ENCODE measurements at places on chromosomes 1 and 21.
A peak's percentile ranks its signal among the peaks of the same experiment; 100 is the strongest.

DNA sequence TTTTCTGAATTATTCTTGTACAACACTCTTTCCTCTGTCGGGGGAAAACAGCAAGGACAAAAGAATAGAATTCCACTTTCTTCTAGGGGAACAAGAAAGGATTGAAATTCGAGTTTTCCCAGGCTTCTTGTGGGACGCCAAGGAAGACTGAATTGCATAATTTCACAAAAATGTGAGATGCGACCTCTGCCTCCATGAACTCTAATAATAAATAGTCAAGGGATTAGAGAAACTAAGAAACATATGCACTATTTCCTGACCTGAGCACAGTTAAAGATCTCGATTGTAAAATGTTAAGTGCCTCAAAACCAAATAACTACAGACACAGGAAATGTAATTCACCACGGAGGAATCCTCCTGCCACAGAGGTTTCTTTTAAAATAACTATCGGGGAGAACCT lies 117.3 kb upstream of the MARK1 start:
- DNase-seq: no peak

- no peak for DNase-seq
Observed at GRCh38 chr1:37147392-37147831, 113.1 kb upstream of the GRIK3 start.

DNA sequence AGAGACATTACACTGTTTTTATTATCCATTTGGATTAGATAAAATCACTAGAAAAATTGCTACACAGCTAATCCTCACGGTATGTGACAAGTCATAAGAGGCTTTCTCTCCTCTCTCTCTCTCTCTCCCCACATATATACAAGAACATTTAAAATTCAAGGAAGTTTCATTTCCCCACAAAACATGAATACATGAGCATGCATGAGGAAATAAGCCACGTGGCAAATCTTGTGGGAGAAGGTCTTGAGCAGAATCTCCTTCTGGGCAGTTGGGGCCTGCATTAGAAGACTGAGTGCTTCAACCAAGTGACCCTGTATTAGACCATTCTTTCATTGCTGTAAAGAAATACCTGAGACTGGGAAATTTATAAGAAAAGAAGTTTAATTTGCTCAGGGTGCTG lies 1313.1 kb downstream of the MRPL39 start:
- DNase-seq: no peak

GRCh38 chr1:44696789-44697345 lies 22.4 kb downstream of the ARMH1 start:
- no peak for DNase-seq

GRCh38 chr1:35047188-35047858 lies 15.6 kb upstream of the ZMYM6 start:
- DNase-seq: peak; percentile 24

GRCh38 chr1:25727635-25728286 lies 72.2 kb upstream of the SELENON start:
- DNase-seq: no peak

DNA sequence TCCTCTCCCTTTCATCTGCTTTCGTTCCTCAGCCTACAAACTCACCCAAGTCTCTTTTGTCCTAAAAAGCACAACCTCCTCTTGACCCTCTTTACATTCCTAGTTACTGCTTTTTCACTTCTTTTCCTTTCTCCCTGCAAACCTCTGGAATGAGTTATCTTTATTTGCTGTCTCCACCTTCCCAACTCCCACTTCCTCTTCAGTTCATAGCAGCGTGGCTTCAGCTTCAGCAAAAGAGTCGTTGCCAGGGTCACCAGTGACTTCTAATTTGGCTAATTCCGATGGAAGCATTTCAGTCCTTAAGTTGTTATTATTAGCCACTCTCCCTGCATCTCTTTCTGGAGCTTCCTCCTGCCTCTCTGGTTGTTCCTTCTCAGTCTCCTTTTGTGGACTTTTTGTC lies 6.2 kb upstream of the TMEM54 start:
- no peak for DNase-seq

GRCh38 chr1:233010146-233010545 lies 59.7 kb downstream of the NTPCR start:
- no peak for DNase-seq

Measured in GOT3 (cell line).